CD4-positive, alpha-beta T cell treated with Interleukin-6 for 4 hours (primary cell): ENCODE measurements at places on chromosomes 2 and 18.
A peak's percentile ranks its signal among the peaks of the same experiment; 100 is the strongest.

DNA sequence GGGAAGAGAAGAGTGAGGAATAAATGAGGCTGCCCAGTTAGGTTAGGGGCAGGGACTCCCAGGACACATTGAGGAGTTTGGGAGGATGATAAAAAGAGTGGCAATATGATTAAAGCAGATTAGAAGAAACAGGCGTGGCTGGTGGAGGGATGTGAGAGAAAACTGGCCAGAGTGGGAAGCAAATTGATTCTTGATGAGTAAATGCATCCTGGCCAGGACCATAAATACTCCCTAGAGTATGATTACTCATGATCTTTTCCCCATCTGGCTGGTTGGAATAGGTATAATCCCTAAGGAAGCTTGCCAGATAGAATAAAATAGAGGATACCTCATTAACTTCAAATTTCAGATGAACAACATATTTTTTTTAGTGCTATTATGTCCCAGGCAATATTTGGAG, 21.5 kb upstream of the DAW1 start:
- no peak for DNase-seq

DNA sequence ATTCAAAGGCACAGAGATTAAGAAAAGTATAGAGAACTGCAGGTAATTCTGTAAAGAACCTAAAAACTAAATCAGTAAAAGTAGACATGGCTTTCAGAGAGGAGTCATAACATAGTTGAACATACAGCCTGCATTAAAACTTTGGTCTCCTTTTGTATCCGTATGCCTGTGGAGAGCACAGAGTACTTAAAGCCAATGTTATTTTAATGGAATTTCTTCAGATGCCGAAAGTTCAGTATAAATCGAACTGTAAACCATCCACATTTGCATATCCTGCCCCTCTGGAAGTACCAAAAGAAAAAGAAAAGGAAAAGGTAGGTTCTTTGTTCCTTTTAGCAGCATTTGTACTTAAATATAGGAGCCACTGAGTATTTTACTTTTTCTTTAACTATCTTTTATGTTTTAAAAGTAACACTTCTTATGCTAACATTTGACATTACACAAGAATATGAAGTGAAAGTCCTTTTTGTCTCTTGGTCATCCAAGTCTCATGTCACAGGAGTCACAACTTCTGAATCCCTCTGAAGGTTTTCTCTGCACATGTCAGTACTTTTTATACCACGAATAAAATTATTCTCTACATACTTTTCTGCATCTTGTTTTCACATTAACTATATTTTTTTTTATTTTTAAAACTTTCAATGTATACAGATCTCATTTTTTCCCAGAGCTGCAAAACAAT, 34.9 kb upstream of the ARMC9 start:
- no peak for DNase-seq

DNA sequence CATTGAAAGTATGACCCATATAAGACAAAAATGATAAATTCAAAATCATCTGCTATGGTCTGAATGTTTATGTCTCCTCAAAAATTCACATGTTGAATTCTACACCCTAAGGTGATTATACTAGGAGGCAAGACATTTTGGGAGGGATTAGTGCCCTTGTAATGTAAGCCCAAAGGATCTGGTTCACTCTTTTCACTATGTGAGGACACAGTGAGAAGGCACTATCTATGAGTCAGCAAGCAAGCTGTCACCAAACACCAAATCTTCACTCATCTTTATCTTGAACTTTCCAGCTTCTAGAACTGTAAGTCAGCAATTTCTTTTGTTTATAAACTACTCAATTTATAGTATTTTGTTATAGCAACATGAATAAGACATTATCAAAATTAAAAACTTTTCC, 284.7 kb upstream of the ZC3H15 start:
- DNase-seq, result no peak

GRCh38 chr2:165596788-165597187, 127.3 kb downstream of the CSRNP3 start:
- DNase-seq, result no peak

GRCh38 chr2:46915281-46915810, at the start of gene MCFD2:
Gene MCFD2, minus strand, starts transcription at chr2:46915806. Its CDS starts 6,635 bp downstream, at chr2:46909171.
- DNase-seq, result no peak

- no peak for DNase-seq
Observed at GRCh38 chr2:105378921-105379383, 19.9 kb downstream of the FHL2 start.

- no peak for DNase-seq
Observed at GRCh38 chr2:78070693-78071092, 548.5 kb upstream of the LRRTM4 start.

DNA sequence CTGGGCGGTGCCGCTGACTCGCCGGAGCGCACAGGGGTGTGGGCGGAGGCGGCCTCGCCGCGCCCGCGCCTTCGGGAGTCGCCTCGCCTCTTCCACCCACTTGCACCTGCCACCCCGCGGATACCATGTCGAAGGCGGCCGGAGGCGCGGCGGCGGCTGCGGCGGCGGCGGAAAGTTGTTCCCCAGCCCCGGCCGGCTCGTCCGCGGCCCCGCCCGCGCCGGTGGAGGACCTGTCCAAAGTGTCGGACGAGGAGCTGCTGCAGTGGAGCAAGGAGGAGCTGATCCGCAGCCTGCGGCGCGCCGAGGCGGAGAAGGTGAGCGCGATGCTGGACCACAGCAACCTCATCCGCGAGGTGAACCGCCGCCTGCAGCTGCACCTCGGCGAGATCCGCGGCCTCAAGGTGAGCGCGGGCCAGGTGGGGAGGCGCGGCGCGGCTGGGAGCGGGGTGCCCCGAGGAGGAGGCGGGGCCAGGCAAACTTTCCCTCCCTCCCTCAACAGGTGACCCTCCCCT, 766 bp downstream of the CCDC85A start:
- no peak for DNase-seq

- no peak for DNase-seq
Observed at GRCh38 chr2:66925128-66925527, 472.0 kb upstream of the ETAA1 start.

DNA sequence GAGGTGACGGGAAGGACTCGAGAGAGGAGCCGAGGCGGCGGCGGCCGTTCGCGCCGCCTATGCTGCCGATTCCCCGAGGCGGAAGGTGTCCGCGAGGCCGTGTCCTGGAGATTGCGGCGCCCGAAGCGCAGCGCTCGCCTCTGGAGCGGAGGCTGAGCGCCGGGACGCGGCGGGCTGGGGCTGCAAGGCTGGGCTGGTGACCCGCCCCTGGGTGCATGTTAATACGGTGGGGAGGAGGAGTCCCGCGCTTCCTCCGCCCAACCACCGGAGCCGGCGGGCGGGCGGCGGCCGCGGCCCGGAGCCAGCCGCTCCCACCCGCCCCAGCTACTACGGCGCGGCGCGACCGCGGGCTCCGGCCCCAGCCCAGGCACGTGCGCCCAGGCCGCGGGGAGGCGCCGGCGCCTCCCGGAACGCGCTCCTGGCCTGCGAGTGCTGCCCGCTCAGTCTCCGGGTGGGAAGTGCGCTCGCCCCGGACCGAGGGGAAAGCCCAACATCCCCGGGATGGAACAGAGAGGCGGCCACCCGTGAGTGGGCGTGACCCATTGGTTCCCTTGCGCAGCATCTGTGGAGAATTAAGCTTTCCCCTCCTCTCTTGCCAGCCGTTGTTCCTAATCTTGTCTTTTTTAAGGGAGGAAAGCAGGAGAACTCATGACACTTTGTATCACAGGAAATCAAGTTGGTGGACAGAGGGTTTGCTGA, at the start of gene DLGAP1:
Gene DLGAP1 (minus strand): TSS at position 195 of the 699 bp plus-strand sequence.
- DNase-seq, result no peak

GRCh38 chr2:152050341-152050740, 48.5 kb downstream of the CACNB4 start:
- DNase-seq, result no peak

DNA sequence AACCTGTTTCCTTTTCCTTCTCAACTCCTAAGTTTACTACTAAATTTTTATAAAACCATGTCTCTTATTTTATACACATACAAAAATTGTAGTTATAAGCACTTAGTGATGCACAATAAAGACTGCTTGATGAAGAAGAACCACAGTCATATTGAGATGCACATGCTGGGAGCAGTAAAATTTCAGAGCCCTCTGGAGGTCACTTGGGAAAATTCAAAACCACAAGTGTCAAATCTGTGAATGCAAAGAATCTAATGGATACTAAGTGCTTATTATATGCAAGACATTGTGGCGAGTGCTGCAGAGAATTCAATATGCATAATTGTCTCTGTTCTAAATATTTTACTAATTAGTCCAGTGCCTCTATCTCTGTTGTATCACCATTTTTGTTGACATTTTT, 180.5 kb downstream of the VWC2L start:
- no peak for DNase-seq

DNA sequence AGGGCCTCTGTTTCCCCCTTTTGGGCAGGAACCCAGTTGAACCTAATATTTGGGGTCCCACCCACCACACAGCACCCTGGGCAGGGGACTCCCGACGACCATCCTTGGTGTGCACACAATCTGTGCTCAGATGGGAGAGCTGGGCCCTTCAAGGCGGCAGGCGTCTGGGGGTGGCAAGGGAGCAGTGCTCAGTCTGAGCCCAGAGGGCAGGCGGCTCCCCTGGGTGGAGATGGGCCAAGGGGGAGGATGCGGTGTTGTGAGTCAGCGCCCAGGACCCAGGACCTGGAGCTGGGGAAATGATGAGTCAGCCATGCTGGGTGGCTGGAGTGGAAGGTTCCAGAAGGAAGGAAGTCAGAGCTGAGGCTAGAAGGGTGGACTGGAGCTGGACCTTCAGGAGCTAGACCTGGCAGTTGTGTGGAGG, 3.8 kb downstream of the PROM2 start:
- DNase-seq, result no peak

DNA sequence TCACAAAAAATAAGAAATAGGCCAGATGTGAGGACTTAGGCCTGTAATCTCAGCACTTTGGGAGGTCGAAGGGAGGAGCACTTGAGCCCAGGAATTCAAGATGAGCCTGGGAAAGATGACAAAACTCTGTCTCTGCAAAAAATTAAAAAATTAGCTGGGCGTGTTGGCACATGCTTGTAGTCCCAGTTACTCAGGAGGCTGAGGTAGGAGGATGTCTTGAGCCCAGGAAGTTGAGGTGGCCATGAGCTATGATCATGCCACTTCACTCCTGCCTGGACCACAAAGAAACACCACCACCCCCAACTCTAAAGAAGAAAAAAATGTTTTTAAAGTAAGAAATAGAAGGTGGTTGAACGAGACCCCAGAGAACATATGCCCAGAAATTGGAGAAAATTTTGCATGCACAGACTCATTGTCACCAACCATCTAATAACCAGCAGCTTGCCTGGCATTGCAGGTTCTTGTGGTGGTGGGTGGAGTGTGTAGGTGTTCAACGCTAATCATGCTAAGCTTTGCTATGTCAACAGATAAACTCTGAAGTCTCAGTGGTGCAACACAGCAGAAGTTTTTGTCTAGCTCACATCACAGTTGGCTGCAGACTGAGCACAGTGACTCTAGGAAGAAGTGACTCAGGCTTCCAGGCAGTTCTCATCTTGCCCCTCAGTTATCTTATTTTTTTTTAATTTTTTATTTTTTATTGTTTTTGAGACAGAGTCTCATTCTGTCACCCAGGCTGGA, 18.6 kb downstream of the ARL4C start:
- DNase-seq, result peak; percentile 56

DNA sequence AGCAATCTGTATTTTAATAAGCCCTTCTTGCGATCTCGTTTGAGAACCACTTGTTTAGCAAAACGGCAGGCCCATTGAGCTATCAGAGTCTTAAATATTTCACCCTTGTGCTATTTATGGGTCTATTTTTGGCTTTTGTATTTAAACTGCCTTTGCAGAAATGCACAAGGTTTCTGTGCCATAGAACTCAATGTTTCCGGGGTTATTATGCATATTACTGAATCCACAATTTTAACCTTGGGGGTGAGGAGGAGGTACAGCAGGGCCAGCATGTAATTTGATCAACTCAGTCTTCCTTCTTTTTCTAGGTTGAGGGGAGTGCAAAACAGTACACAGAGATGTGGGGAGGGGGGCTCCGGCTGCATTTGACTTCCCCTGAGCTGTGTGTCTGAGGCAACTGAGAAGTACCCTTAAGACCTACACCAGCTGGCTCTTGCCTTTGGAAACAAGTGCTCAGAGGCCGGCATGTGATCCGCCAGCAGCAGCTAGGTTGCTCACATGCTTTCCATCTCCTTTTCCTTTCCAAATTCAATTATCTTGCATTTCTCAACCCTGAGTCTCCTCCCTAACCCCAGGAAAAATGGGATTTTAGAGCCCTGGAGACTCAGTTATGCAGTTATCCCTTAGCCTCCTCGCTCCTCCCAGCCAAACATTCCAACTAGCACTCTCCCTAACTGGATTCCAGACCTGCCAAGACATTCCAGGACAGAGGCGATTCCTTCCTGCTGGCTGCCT, 103.0 kb downstream of the HNRNPLL start:
- DNase-seq, result no peak

GRCh38 chr2:22449696-22450095, 935.3 kb upstream of the KLHL29 start:
- DNase-seq, result no peak

GRCh38 chr2:236483102-236483501, 86.5 kb upstream of the ACKR3 start:
- no peak for DNase-seq

DNA sequence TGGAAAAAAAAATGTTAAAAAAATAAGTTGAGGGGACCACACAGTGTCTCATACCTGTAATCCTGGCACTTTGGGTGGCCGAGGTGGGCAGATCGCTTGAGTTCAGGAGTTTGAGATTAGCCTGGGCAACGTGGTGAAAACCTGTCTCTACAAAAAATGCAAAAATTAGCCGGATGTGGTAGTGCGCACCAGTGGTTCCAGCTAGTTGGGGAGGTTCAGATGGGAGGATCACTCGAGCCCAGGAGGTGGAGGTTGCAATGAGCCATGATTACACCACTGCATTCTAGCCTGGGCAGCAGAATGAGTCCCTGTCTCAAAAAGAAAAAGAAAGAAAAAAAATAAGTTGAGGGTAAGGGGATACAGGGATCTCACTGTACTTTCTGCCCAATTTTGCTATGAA, 6.1 kb upstream of the KYNU start:
- DNase-seq, result no peak

GRCh38 chr2:101515477-101515876, 40.6 kb upstream of the RFX8 start:
- no peak for DNase-seq

DNA sequence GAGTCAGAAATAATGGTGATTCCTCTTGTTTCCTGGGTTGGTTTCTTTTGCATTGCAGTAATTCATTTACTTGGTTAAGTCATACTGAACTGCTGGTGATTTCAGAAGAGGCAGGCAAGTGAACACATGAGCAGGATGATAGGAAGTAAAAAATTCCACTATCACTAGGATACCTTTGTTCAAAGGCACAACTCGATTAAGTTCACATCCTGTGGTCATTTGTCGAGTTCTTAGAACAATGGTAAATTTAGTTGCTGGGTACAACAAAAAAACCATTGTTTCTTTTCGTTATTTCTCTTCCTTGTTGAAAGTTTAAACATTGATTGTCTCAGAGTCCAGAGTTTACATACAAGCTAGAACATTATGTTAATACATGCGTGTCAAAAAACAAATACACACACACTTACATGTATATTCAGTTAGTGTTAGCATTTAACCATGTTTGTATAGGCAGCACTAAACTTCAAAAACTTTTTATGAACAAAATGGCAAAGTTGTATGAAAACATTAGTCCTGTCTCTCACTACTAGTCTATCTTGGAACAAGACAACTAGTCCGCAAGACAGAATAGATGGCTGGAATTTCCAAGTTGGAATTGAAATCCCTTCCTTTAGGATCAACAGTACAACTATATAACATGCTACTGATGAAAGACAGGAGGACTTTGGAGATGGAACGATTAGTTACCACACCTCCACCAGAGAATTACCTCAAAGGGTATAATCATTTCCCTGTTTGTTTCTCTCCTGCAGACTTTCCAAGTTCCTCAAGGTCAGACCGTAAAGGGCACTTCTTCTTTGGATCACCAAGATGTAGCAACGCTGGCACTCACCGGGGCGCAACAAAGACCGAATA, 26.2 kb downstream of the STK39 start:
- no peak for DNase-seq

GRCh38 chr2:96715658-96716057, 24.2 kb downstream of the LMAN2L start:
- no peak for DNase-seq
